ENCODE measurements at places on chromosomes 5 and 9. TPM values are rescaled to one million over a fixed set of nuclear protein-coding genes. Genes with fewer than 3 reads are reported as not detected.

The PCDHGA1 gene
- 0.26 TPM for total RNA-seq

- no peak for DNase-seq
Measured at GRCh38 chr5:153674356-153674755, 183.9 kb downstream of the GRIA1 start.

DNA sequence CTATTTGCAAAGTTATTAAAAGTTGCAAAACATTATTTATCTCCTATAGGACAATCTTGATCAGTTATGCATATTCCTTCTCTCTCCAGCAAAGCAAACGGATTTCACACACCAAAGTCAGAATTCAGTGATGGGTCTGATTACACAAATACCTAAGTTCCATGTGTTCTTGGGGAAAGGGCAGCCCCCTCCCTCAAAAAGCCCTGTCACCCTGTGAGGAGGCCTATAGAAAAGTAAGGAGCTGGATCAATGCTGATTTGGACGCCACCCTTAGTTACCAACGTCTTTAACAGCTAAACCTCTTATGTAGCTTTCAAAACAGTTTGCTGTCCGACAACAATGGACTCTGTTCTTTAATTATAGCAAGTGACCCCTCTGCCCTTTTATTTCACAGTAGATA lies 6.4 kb downstream of the ZNF608 start:
- no peak for DNase-seq

GRCh38 chr9:3576328-3576727 lies 50.5 kb upstream of the RFX3 start:
- no peak for DNase-seq

Measured in bronchial epithelial cell (primary cell).